ENCODE measurements at places on chromosomes 2 and 18.

DNA sequence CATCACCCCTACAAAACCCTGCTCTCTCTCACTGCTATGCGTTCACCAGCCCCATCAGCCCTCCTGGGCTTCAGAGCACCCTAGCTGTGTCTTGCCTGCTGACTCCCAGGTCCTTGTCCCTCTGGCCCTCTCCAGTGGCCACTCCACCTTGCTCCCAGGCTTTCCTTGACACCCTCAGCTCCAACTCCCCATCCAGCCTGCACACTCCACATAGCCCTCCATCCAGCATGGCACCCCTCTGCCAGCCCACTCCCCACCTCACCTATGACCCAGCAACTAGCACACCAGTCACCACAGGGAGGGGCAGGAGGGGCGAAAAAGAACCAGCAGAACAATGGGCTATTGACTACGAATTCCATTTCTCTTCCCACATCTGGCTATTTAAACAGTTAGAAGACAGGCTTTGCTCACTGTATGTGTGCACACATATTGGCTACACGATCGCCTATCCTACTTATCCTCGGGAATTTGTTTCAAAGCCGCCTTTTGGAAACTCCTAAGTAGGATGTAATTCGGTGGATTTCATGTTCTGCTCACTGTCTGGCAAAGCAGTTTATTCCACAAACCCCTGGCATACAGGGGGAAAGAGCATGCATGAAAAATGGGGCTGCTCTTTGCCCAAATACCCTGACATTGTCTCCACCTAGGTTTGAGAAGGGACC lies 195.3 kb downstream of the SMAD2 start:
- no peak for DNase-seq

GRCh38 chr2:18740474-18740881 lies 151.1 kb upstream of the NT5C1B start:
- no peak for DNase-seq

- no peak for DNase-seq
These were observed 551.1 kb downstream of the ZEB2 start for GRCh38 chr2:143968860-143969259.

- no peak for DNase-seq
These were observed 31.0 kb downstream of the M1AP start for GRCh38 chr2:74617122-74617521.

GRCh38 chr2:226873051-226873620 lies 37.3 kb downstream of the RHBDD1 start:
- no peak for DNase-seq

- DNase-seq = no peak
These were observed 6.2 kb upstream of the GPR75 start for GRCh38 chr2:53865962-53866361.

GRCh38 chr2:105301646-105302045 lies 27.9 kb downstream of the TGFBRAP1 start:
- DNase-seq = no peak

DNA sequence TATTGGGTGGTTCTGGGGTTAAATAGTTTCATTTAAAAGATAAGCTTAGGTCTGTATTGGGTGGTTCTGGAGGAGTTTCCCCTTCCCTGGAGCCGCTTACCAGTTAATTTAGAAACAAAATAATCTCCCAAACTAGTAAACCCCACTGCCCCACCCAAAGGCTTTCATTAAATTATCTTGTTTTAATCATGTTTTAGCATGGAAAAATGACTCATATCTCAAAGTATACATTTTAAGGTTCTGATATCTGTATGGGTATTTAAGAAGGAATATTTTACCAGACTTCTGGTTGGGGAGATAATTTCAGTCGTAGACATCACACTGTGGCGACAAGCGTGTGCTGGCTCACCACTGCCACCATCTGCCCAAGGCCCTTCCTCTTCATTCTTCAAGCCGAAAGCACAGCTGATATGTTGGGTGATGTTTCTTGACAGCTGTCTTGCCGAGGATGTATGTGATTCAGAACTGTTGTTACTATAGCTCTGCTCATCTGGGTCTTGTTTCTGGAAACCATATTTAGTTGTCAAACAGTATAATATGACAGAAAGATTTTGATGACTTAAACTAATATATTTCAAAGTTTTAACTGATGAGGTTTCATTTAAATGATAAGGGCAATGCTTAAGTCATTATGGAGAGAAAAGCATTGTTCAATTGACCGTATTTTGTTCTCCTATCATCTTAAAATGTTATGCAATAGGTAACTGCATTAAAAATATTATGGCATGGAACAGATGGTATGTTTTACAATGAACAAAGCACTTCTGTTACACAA lies 5.1 kb downstream of the FIGLA start:
- DNase-seq = no peak

GRCh38 chr2:98446850-98447249 lies 2.2 kb downstream of the INPP4A start:
- DNase-seq = no peak

DNA sequence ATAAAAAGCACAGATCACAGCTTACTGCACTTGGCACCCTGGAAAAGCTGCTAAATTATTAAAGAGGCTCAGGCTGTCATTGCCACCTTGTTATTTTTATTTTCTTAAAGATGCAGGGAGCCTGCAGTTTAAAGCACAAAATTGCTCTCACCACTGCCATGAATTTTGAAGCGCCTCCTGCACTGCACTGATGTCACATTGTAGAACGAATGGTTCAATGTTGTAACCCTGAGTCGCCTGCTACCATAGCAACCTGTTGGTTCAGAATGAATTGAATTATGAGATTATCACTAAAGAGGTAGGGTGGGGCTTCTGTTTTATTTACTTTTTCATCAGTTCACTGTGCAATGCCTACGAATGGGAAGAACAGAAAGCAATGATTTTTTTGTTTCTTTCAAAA lies 16.5 kb downstream of the SCG2 start:
- peak; percentile 30 for DNase-seq

Data from NCI-H187 treated with DMSO at 0.1 percent for 48 hours (cell line).